Activated CD8-positive, alpha-beta memory T cell treated with anti-CD3 and anti-CD28 coated beads for 4 hours (primary cell): ENCODE measurements at places on chromosomes 11 and 22.

GRCh38 chr11:33103836-33104235 lies 57.4 kb downstream of the CSTF3 start:
- no peak for DNase-seq

DNA sequence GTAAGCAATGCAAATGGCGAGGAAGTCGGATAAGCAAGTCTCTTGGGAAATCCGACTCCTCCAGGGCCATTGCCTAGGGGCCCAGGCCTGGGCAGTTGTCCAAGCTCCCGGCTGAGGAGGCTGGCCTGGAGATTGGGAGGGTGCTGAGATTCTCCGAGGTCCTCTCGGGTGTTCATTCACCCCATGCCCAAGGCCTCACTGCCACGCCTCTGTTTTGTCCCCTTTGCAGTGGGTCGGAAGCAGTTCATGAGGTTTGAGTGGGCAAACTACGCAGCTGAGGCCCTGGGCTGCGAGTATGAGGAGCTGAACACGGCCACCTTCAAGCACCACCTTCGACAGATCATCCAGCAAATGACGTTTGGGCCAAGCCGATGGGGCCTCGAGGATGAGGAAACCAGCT lies 81.3 kb downstream of the MYO18B start:
- DNase-seq: no peak

DNA sequence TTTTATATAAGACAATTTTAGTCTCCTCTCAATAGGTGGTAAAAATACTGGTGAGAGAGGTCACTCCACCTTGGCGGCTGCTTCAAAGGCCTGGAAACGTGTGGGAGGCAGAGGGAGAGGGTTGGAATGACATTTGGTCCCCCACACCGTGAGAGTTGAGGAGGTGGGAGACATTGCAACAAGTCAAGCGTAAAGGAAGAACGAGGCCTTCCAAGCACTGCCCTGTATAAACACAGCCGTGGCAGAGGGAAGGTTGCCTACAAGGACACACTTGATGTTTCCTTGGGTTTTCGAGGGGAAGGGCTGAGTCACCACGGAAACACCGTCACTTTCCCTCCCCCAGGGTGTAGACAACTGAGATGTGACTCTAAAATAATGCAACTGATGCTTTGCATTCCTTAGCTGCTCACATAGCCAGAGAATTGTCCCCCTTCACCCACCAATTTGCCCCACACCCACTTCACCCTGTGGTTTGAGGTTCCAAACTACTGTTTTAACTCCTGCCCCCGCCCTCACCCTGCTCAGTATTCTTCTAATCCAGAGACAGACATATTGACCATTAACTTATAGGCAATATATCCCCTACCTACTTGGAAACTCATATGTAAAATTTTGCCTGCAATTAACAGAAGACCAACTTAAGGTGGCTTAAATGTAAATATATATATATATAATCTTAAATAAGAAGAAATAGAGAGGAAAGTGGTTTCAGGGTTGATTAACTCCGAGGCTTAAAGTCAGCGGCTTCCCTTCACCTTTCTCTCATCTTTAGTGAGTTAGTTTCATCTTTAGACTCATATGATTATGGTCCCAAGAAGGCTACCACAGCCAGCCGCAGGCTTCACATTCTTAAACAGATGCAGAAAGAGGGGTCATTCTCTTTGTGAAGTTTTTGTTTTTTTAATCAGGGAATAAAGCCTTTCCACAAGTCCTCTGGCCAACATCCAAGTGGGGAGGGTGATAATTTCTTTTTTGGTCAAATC lies 54.1 kb upstream of the BDNF start:
- no peak for DNase-seq

DNA sequence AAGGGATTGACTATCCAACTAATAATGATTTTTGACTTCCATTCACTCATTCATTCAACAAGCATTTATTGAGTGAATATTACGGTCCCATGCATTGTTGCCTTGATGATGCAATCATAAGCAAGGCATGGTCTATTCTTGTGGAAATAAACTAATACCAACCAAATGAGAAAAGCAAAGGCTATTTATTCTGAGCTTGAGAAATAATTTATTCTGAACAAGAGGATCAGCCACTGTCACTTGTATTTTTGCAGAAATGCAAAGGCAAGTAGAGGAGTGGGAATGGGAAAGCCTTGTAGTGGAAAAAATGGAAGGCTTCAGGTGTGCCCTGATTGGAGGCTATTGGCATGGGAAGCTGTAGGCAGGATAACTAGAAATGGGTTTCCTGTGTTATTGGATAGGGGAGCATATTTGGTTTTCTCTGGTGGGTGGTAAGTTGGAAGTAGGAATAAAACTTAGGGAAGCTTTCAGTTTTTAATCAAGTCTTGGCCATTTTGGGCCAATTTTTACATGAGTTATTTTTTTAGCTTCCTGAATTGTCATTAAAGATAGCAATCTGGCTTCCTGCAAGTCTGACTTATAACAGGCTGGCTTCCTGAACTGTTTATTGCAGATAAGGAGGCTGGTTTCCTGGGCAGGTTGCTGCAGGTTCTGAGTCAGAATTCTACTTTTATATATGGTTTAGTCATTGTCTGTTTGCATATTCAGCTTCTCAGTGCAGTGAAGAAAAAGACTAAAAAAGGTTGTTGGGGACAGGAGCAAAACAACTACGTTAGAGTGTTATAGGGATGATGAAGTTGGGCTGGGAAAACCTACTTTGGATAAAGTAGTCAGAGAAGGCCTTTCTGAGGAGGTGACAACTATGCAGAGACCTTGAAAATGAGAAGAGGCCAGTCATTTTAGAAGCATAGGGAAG lies 106.7 kb downstream of the APIP start:
- no peak for DNase-seq

- no peak for DNase-seq
These were observed 38.2 kb downstream of the TOM1 start for GRCh38 chr22:35337932-35338331.

GRCh38 chr22:32590556-32590955 lies 115.9 kb downstream of the FBXO7 start:
- DNase-seq: no peak

DNA sequence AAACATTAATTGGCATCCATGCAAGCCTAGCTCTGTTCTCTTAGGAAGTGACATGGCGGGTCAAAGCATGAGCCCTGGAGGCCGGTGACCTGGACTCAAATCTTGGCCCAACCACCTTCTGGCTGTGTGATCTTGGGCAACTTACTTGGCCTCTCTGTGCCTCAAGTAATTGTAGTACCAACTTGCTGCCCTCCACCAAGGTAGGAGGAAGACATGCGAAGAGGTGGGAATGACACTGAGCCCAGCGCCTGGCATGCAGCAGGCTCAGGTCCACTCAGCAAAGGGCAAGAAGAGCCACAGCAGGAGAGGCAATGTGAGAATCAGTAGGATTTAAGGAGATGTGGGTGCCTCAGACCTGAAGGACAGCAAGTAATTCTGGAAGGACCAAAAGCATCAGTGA lies 59.6 kb upstream of the SLC22A12 start:
- DNase-seq: no peak
